NCI-H345 (cell line): ENCODE measurements at places on chromosomes 11 and 22.

- no peak for DNase-seq
Observed at GRCh38 chr22:37059876-37060449, 8.4 kb downstream of the KCTD17 start.

GRCh38 chr22:49021131-49021925, 806.3 kb downstream of the BRD1 start:
- DNase-seq = no peak

GRCh38 chr22:36937319-36938027, 24.0 kb downstream of the CSF2RB start:
- no peak for DNase-seq

- DNase-seq = no peak
Observed at GRCh38 chr22:22228921-22229320, 15.7 kb upstream of the VPREB1 start.

DNA sequence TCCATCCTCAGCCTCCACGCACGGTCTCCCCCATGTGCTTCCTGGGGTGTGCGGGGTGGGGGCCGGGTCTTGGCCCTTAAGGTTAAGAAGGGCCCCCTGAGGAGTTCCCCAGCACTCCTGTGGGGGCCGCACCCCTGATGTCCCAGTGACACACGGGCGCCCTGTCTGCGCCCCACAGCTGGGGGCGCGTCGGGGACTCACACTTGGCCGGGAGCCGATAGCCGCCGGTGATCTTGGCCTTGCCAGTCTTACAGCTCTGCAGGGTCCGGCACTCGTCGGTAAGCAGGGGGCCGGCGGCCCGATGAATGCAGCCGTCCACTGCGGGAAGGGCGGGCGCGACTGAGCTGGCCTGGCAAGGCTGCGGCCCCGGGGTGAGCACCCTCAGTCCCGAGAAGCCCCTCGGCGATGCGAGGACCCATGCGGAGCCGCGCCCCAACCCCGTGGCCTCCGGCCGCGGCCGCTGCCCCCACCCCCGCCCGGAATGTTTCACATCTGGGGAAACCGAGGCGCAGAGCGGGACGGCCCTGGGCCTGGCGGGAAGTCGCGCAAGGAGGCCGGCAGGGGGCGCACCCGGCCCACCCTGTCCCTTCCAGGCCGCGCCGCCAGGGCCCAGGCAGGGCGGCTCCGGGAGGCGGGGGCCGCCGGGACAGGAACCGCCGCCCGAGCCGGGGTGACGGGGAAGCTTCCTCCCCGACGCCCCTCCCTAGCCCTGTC, 13.9 kb downstream of the OTUB1 start:
- DNase-seq = peak; percentile 70

DNA sequence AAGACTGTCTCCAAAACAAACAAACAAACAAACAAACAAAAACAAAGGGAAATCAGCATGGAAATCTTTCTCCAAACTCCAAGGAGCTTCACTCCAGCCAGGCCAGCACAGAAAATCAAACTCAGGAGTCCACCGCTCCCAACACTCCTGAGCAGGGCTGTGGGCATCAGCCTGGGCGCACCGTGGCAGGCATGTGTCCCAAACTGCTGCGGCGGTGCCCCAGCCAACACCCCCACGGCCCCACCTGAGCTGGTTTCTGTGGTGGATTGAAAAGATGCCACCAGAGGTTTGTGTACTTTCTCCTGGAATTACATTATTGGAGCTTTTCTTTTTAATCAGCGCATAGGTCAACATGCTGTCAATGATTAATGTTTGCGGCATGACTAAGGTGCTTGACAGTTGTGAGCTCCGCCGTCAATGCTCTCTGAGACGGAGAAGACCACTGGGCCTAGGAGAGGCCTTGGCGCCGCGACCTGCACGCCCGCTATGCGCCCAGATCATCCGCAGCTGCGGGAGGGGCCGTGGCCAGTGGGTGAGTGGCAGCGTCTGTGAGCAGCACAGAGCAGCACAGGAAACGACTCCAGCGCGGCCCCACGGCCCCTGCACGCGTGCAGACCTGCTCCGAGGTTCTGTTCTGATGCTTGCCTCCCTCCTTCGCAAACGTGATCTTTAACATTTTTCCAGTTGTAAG, 18.1 kb downstream of the DRD4 start:
- DNase-seq = no peak

DNA sequence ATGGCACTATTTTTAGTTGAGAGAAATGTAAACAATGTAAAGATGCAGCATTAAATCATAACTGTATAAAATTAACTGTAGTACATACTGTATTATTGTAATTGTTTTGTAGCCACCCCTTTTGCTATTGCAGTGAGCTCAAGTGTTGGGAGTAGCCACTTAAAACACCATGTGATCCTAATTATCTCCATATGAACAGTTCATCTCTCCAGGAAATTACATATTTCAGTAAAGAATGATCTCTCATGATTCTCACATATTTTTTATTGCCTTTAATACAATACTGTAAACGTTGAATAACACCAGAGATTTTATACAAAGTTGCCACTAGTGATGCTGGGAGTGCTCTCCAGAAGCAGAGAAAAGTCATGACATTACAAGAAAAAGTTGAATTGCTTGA, 1768.6 kb downstream of the LRRC4C start:
- no peak for DNase-seq

GRCh38 chr11:8442301-8442700, 151.7 kb downstream of the STK33 start:
- DNase-seq = no peak
